ENCODE measurements at places on chromosomes 13 and 19.
A peak's percentile ranks its signal among the peaks of the same experiment; 100 is the strongest.

DNA sequence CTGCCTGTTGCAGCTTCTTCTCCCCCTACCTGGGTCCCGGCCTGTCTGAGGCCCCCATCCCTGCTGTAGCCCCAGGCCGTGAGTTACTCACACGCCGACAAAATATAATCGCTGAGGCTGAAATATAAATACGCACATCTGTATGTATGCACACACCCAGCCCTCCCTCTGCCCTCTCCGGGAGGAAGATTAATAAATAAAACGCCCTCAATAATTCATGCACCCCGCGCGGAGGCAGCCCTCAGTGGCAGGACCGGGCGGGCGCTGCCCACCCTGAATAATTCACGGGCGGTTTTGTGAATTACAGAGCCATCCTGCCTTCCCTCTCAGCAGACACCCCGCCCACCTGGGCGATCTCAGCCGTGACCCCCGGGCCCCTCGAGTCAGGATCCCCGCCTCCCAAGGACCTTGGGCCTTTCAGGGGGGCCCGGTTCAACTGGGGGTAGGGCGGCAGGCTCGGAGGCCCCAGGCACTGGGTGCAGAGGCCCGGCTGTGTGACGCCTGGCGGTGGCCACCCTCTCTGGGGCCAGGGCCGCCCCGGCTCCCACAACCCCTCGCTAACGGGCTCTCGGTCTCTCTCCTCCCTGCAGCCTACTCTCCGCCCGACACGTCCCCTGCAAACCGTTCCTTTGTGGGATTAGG lies 24.2 kb downstream of the SMIM24 start:
- DNase-seq, result no peak

- no peak for DNase-seq
Observed at GRCh38 chr13:114313061-114313860, 1.0 kb upstream of the CHAMP1 start.

- no peak for DNase-seq
Observed at GRCh38 chr13:34867590-34867989, 74.5 kb upstream of the NBEA start.

DNA sequence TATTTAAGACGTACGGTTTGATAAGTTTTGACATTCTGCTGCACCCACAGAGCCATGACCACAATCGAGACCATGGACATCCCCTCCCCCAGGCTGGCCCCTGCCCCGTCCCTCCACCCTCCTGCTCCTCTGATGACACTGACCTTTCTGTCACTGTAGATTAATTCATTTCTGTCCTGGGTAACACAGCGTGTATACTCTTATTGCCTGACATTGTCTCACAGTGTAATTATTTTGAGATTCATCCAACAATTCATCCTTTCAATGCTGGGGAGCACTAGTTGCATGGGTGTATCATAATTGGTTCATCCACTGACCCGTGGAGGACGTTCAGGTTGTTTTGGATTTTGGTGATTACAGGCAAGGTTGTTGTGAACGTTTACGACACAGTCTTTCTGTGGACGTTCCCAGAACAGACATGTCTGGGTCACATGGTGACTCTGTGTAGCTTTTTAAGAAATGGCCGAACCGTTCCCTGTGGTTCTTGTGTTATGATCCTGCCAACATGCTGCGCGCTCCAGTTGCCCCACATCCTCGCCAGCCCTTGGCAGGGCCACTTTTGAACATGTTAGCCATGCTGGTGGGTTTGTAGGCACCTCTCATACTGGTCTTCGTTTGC lies 41.9 kb downstream of the C13orf46 start:
- no peak for DNase-seq

GRCh38 chr13:49165798-49166752 lies 54.1 kb upstream of the MLNR start:
- DNase-seq, result peak; percentile 27

GRCh38 chr19:40143612-40144011 lies 47.6 kb upstream of the MAP3K10 start:
- peak; percentile 68 for DNase-seq

DNA sequence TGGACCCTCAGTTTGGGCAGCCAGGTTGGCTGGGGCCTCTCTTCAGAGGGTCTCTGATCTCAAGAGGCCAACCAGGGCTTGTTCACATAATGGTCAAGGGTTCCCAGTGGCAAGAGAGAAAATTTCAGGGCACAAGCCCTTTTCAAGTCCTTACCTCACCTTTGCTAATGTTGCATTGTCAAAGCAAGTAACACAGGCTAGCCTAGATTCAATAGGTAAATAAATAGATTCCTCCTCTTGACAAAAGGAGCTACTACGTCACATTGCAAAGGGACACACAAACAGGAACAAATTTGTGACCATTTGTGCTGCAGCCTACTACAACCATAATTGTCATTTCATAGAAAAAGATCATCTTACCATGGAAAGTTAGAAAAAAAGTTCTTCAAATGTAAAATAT lies 33.9 kb upstream of the FRY start:
- DNase-seq, result no peak

GRCh38 chr13:37058910-37059847 lies at the start of gene SUPT20H:
TSS of gene SUPT20H (minus strand) at chr13:37059688. CDS start at chr13:37051490, 8,198 bp downstream.
- DNase-seq, result peak; percentile 95
